SK-N-SH treated with all-trans-retinoic acid at 6 μM for 48 hours (cell line): ENCODE measurements at places on chromosomes 16 and 17.

DNA sequence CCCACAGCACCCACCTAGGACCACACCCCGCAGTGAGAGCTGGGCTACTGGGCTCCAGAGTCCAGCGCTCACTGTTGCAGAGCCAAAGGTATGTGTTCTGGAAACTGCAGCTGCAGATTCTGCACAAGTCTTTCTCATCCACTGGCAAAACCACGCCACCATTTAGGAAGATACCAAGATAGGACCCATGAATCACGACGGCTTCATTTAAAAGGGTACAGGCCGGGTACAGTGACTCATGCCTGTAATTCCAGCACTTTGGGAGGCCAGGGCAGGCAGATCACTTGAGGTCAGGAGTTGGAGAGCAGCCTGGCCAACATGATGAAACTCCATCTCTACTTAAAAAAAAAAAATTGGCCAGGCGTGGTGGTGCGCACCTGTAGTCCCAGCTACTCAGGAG is 18.8 kb downstream of the FOXF1 start:
- ATAC-seq: peak; percentile 24; the same call in 1 of the 3 replicates

DNA sequence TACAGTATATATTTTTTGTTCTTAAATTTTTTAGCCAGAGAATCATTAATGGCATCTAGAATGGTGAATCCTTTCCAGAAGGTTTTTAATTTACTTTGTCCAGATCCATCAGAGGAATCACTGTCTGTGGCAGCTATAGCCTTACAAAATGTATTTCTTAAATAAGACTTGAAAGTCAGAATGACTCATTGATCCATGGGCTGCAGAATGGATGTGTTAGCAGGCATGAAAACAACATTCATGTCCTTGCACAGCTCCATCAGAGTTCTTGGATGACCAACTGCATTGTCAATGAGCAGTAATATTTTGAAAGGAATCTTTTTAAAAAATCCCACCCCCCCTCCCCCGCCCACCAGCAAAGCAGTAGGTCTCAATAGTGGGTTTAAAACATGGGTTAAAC is 51.4 kb downstream of the CACNG1 start:
- ATAC-seq: no peak

GRCh38 chr17:2929881-2930533 is 133.4 kb downstream of the OR1D5 start:
- ATAC-seq: peak; percentile 87

GRCh38 chr16:49698931-49699840 is 156.7 kb downstream of the ZNF423 start:
- ATAC-seq: no peak

GRCh38 chr17:72274614-72275013 is 153.8 kb downstream of the SOX9 start:
- no peak for ATAC-seq

DNA sequence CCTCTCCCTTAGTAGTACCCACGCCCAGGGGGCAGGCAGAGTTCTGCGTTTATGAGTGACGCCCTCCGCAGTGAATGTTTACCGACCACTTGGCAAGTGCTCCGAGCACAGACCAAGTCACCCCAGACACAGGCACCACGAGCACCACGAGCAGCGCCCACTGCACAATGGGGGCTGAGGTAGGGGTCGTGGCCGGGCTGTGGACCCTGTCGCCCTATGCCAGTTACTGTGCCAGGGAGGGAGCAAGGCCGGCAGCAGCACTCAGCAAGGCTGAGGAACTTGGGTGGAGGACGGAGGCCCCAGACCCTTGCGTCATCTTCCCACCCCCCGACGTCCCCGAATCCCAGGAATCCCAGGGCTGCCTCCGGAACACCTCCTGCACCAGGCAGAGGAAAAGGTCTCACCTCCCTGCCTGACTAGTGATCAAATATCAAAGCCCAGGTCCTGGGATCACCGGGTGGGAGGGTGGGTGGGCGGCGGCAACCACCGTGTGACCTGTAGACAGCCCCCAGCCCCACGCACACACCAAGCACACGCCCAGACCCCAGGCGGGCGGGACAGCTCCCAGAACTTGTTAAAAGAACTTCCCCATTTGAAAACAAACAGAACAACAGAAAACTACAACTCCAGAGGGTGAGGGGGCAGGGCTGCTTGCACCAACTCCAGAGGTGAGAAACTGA is 5.4 kb downstream of the VASN start:
- ATAC-seq: no peak

GRCh38 chr16:19609359-19609758 is 53.9 kb downstream of the VPS35L start:
- ATAC-seq: no peak

DNA sequence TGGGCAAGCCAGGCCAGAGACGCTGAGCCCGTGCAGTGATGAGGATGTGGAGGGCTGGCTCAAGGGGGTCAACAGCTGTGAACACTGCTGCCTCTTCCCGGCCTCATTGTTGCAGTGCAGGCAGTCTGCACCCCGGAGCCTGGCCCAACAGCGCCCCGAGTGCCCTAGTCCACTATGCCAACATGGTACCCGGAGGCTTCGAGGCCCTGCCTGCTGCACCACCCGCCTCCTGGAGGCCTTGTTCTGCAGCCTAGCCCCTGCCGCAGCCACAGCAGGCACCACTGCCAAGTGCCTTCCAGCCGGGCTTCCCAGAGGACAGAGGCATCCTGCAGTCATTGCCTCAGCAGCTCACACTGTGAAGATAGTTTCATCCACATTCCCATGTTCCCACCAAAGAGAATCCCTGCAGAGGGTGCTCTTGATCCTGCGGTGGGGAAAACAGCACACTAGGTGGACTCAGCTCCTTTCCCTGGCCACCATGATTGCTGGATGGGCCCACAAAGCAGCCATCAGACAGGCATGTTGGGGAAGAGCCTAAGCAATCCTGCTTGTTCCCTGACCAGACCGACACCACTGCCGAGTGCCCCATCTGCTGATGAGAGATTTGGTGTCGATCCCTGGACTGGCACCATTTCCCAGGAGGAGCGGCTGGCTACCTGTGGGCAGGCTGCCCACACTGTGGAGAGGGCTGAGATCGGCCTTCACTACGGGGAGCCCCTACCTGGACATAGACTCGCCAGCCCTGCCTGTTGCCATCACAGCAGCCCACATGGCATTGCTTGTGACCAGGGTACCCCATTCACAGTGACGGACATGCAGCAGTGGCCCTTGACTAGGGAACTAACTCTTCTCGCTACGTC is 44.9 kb downstream of the USP22 start:
- peak; percentile 13 for ATAC-seq

- ATAC-seq: peak; percentile 56
Observed at GRCh38 chr17:42378959-42379594, 9.2 kb downstream of the STAT3 start.
